ENCODE measurements at places on chromosomes 16 and 17.

GRCh38 chr17:58091024-58091567 lies 7.9 kb downstream of the DYNLL2 start:
- no peak for DNase-seq

DNA sequence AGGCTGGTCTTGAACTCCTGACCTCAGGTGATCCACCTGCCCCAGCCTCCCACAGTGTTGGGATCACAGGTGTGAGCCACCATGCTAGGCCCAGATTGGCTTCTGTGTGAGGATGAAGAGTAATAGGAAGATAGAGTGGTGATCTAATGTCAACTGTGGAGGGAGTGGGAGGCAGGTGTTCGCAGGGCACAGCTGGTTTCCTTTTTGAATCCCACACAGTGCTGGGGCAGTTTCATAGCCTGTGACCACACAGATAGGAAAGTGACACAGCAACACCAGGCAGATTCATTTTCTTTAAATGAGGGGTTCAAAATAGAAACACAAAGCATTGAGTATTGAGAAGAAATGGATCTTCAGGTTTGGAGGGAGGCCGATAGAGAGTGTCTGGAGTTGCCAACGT lies 540.3 kb downstream of the WWOX start:
- no peak for DNase-seq

- no peak for DNase-seq
These were observed 4.6 kb downstream of the MMP28 start for GRCh38 chr17:35790841-35791240.

- no peak for DNase-seq
These were observed 119.2 kb downstream of the AXIN2 start for GRCh38 chr17:65442250-65442649.

DNA sequence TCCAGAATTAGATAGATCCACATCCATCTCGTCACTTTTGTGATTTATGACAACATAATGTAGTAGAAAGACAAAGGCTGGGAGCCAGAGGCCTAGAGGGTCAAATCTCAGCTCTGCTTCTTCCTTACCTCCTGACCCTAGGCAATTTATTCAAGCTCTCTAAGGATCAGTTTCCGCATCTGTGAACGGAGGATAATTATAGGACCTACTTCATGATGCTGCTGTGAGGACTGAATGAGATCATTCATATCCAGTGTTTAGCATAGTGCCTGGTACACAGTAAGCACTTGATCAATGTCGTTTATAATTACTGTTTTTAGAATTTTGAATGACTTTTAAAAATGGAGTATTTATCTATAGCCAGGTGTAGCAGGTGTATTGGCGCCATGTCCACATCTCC lies 128.4 kb downstream of the SHISA9 start:
- DNase-seq = no peak

- DNase-seq = no peak
These were observed 3.3 kb downstream of the LHX1 start for GRCh38 chr17:36940313-36941264.

DNA sequence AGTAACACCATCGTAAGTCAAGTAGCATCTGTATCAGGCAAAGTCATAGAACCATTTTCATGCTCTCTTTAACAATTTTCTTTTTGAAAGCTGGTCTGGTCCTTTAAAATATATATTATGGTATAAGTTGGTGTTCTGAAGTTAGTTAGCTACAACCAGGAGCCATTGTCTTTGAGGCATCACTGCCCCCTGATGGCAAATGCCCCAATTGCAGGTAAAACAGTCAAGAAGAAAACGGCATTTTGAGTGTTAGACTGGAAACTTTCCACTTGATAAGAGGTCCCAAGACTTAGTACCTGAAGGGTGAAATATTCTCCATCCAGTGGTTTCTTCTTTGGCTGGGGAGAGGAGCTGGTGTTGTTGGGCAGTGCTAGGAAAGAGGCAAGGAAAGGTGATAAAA lies 14.1 kb downstream of the TP53 start:
- DNase-seq = no peak

- no peak for DNase-seq
These were observed 108.3 kb upstream of the CREBBP start for GRCh38 chr16:3988824-3989223.

GRCh38 chr17:80778716-80779115 lies 212.9 kb upstream of the CHMP6 start:
- DNase-seq = no peak

GRCh38 chr17:28398280-28398981 lies 7.6 kb downstream of the SLC46A1 start:
- no peak for DNase-seq

DNA sequence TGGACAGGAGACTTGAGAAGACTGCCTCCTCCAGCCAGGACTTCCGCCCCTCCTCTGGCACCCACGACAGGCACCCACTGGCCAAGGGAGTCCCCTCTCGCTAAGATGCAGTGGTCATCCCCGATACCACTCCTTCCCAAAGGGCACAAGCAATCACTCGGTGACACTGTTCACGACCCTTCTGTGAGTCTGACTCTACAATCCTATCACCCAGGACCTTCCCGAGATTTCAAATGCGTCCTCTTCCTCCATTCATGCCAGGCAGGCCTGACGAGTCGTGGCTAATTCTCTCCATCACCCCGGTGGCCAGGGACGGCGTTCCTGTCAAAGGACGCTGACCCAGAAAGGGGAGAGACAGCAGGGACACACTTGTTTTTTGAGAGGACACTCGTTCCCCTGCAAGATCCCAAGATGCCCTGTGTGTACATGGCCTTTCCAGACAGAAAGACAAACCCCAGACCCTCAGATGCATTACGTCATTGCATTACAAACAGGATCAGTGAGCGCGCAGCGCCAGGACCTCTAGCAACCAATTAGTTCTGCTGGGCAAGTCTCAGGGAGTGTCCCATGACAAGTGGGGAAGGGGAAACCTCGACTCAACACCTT lies 12.2 kb downstream of the FBXO31 start:
- DNase-seq = no peak

DNA sequence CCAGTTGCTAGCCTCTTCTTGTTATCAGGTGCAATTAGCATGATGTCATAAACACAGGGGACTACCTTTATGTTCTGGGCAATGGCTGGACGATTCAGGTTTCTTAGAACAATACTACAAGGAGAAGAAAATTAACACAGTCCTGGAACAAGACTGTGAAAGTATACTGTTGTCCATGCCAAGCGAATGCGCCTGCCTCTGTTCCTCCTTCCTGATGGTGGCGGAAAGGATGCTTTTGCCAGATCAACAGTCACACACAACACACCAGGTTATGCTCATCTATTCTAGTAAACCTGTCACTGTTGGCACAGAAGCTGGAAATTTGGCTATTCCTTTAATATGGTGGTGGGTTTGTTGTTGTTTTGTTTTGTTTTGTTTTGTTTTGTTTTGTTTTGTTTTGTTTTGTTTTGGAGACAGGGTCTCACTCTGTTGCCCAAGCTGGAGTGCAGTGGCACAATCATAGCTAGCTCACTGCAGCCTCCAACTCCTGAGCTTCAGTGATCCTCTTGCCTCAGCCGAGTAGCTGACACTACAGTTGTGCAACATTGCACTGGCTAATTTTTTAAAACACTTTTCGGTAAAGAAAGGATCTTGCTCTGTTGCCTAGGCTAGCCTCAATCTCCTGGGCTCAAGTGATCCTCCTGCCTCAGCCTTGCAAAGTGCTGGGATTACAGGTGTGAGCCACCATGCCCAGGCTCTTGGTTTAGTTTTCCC lies 3.1 kb upstream of the CD300LD start:
- no peak for DNase-seq

DNA sequence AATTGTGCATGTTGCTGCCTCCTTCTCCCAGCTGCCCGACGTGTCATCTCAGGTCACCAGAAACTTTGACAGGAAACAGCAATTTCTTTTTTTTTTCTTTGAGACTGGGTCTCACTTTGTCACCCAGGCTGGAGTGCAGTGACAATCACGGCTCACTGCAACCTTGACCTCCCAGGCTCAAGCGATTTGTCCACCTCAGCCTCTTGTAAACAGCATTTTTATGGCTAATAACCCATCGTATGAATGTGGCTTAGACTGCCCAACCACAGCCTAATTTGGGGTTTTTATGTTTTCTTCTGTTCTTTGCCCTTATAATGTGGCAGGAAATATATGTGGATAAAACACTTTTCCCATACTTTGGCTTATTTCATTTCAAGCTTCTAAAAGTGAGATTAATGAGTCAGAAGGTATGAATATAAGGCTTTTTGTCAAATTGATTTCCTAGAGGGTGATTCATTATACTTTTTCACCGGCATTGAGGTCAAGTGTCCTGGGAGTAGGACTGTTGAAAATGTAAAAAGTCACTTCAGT lies 31.0 kb upstream of the SLC5A10 start:
- no peak for DNase-seq

DNA sequence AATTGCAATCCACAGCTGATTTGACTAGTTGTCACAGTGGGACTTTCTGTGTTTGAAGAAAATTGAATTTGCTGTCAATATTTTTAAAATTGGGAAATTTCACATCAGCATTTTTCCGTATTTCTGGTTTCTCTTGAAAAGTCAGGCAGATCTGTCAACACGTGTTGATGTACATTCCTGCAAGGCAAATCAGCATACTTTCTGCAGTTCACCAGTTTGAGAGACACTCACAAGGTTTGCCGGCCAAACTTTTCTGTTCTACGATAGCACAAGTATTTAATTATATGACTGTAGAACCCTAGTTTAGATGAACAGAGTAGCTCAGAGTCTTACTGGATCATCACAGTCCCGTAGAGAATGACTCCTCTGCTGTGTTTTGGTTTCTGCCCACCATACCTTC lies 102.0 kb downstream of the ADAMTS18 start:
- no peak for DNase-seq

DNA sequence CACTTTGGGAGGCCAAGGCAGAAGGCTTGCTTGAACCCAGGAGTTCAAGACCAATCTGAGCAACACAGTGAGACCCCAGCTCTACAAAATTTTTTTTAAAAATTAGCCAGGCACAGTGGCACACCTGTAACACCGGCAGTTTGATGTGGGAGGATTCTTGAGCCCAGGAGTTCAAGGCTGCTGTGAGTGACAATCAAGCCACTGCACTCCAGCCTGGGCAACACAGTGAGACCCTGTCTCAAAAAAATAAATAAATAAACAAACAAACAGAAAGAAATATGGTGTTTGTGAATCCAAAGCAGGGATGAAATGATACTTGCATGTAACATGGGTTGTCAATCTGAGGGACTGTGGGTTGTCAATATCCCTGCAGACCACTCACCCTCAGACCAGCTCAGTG lies 16.6 kb downstream of the FBXO31 start:
- no peak for DNase-seq

- DNase-seq = no peak
These were observed 19.3 kb upstream of the CFAP20 start for GRCh38 chr16:58148526-58148925.

DNA sequence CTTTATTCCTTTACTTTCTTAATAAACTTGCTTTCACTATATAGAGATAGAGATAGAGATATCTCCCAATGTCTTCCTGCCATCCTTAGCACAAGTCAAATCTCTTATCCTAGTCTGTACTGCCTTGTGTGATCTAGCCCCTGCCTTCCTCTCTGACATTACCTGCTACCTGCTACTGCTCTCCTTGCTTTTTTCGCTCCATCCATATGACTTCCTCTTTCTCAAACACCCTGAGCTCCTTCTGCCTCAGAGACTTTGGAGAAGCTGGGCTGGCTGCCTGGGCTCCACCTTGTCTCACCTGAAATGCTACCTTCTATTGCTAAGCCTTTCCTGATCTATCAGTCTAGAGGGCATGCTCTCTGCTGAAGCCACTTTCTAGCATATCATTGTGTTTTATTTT lies 24.7 kb upstream of the WSB1 start:
- DNase-seq = no peak

DNA sequence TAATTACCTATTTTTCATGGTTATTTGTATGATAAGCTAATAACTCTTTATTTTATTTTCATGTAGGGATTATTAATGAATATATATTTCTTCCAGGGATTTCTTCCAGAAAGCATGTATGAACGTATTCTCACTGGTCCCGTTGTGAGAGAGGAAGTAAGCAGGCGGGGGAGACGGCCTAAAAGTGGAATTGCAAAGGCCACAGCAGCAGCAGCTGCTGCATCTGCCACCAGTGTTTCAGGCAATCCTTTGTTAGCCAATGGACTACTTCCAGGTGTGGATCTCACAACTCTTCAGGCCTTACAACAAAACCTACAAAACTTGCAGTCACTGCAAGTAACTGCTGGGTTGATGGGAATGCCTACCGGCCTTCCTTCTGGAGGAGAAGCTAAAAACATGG lies 110.3 kb upstream of the RBL2 start:
- DNase-seq = no peak

- no peak for DNase-seq
These were observed 20.3 kb downstream of the GSDMB start for GRCh38 chr17:39898088-39898487.

DNA sequence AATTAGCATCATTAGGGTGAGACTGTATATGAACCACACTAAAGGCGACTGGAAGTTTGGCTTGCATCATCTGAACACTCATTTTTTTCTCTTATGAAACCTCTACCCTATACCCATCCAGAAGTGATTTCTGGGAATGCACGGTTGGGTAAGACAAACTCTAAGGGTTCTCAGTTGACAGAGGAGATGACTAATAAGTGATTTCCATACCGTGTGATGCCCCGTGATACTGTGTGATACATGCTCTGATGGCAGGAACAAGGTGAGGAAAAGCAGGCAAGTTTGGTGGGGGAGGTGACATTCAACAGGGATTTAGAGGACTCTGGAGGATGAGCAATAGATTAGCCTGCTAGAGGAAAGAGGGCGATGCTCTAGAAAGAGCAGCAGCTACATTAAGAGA lies 156.4 kb upstream of the CCL2 start:
- no peak for DNase-seq

GRCh38 chr16:83609178-83609577 lies 198.6 kb upstream of the HSBP1 start:
- no peak for DNase-seq

DNA sequence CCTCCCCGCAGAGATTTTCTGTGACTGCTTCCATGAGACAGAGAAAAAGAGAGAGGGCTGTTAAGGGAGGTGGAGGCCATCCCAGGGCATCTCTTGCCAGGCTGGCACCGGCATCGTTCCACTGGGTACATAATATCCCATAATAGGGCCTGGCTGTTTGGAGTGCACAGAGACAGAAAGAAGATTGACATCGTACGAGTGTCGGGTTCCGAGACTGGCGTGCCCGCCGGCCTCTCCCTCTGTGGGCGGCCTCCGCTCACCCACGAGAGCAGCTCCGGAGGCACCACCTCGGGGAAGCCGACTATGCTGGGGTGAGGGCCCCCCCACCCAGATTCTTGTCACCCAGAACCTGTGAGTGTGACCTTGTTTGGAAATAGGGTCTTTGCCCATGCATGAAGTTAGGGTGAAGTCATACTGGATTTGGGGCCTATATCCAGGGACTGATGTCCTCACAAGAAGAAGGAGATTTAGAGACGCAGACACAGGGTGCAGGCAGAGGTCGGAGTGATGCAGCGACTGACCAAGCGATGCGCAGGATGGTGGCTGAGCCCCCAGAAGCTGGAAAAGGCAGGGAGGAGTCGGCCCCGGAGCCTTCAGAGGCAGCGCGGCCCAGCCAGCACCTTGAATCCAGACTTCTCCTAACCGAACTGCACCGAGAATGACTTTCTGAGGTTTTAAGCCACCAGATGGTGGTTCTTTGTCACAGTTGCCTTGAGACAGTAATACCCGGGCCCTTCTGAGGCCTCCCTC lies 101.8 kb upstream of the CIBAR2 start:
- DNase-seq = no peak

GRCh38 chr17:2055292-2056205 lies 646 bp downstream of the HIC1 start:
- no peak for DNase-seq
